ENCODE measurements at places on chromosomes 2 and 18.

- no peak for DNase-seq
These were observed 9.3 kb upstream of the RGPD4 start for GRCh38 chr2:107817378-107817777.

- DNase-seq = peak; percentile 51
These were observed 127.4 kb downstream of the VAPA start for GRCh38 chr18:10041180-10041579.

DNA sequence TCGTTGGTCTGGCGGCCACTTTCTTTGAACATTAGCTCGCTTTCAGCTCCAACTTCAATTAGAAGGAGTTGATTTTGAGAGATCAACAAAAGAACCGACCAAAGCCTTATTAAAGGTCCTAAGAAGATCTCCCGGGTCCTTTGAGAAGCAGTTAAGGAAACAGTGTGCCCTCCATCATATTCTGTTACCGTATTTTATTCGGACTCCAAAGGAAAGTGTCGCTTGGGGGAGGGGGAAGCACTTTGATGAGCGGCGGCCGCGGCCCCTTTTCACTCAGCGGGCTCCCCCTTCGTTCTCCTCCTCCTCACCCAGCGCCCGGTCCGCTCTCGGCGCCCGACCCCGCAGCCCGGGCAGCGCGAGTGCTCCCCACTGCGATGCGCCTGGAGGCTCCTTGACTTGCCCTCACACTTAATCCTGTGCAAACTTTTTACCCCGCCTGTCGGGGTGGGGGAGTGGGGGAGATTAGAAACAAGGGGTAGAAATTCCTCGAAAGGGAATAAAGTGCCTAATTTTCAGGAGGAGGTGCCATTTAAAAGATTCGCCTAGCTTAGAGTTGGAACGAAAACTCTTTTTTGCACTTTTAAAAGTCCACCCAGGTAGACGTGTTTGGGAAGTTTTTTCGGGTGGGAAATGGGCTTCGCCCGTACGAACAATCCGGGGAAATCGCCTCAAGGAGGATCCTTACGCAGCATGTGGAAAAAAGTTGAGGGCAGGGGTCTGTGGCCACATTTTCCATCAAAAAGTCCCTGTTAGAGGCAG lies 1.2 kb upstream of the OTX1 start:
- DNase-seq = no peak

DNA sequence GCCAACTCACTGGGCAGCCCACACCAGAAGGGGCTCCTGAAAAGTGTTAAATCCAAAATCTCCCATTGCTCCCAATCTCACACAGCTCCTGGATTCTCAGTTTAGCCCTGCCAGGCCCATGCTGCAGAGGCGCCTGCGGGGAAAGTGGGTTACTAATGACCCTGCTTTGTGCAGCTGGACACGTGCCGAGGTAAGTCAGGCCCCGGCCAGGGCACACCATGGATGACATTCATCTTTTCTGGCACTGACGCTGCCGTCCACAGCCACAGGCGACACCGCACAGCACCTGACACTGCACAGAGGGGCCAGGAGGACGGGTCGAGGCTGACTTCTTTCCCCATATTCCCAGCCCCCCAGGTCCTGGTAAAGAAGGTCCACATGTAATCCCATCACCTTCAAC lies 193.5 kb downstream of the EIPR1 start:
- DNase-seq = no peak

GRCh38 chr2:174353004-174353403 lies 18.2 kb downstream of the SP9 start:
- no peak for DNase-seq

- no peak for DNase-seq
These were observed 326.9 kb upstream of the UBE2E3 start for GRCh38 chr2:180653481-180653880.

DNA sequence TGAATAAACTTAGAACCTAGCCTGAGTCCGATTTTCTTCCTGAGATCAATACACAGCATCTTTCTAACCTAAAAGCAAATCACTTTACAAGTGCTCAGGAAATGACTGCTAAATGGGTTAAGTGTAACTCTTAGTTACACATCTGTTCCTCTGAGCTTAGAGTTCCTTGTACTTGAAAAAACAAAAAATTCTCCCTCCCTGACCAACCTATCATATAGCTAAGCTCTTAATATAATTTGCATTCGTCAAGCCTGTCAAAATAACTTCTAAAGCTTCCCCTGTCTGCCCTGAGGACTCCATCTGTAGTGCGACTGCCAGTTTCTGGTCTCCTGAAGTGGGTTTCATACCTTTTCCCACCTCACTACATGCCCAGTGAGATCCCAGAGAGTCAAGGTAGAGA lies 190.4 kb downstream of the NCK2 start:
- DNase-seq = no peak

GRCh38 chr2:150339951-150340350 lies 147.5 kb downstream of the RND3 start:
- no peak for DNase-seq

GRCh38 chr2:125397535-125398251 lies 1258.3 kb upstream of the GYPC start:
- no peak for DNase-seq

DNA sequence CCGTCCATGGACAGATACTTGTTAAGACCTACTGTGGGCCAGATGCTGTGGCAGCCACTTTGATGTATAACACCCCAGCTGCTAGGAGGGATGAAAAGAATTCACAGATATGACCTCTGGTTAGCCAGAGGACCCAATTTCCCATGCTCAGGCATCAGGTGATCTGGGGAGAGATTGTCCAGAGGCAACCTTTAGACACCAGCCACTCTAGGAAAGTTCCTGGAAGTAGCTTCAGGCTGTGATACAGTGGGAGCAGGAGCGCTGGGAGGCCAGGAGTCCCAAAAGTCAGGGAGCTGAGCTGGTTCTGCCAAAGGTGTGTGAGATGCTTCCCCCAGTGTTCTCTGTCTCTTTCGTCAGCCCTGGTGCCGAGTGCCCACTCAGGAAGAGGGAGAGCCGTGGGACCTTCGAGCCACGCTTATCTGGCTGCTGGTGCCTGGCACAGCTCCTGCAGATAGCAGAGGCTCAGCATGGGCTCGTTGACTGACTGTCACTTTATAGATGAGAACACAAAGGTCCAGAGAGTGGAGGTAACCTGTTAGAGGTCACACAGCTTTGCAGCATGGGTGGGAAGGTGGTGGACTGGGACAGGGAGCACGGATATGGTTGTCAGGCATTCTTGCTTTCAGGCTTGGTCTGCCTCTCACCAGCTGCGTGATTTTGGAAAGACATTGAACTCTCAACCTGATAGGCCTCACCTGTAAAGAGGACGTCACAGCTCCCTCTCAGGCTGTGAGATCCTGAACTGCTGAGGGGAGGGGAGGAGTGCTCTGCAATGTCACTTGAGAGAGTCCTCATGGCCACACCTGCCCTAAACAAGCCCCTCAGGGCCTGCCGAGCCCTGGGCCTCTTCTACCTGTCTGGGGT lies 7.8 kb upstream of the RALB start:
- no peak for DNase-seq

DNA sequence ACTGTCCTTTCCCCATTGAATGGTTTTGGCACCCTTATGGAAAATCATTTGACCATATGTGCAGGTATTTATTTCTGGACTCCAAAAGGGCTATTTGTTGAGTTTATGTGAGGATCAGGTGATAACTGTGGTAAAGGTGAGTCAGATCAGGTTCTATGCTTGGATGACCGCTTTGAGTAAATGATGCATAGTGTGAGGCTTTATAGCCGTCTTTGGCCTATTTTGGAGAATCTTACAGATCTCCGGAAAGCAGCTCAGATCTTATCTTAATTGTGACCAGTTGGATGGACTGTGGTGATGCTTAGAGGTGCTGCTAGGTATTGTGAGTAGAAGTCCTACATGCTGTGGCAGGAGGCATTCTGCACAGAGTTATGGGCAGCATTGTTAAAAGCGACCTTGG lies 126.2 kb downstream of the METTL8 start:
- DNase-seq = no peak

DNA sequence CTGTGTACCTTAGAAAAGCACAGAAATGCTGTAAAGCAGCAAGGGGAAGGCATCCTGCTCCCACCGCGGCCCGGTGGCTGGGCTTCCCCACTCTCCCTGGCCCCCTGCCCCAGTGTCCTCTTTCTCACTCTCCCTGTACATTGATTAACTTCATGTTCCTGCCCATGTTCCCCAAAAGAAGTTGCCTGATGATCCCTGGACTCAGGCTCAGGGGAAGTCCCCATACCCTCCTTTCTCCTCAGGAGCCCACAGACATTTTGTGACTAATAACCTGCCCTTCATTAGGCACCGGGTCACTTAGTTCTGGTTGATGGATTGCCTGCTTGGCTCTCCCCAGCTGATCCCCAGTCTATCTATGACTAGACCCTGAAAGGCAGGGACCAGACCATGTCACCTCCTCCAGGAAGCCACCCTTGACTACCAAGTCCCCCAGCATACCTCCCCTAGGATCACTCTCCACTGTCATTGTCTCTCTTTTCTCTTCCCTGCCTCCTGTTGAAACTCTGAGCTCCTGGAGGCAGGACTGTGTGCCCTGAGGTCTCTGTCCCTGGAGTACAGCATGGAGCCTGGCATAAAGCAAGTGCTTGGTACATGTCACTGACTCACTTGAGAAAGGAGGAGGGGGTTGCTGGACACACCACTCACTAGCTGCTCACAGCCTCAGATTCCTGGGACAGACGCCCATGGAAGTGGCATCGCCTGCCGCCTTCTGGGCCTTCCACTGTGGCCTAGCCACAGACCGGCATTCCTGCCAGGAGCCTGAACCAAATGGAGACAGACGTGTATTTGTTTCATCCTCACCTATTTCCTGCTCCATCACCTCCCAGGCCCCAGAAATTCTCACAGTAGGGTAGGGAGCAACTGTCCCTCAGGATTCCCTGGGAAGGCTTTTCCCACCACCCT lies 13.5 kb downstream of the MALL start:
- DNase-seq = no peak

DNA sequence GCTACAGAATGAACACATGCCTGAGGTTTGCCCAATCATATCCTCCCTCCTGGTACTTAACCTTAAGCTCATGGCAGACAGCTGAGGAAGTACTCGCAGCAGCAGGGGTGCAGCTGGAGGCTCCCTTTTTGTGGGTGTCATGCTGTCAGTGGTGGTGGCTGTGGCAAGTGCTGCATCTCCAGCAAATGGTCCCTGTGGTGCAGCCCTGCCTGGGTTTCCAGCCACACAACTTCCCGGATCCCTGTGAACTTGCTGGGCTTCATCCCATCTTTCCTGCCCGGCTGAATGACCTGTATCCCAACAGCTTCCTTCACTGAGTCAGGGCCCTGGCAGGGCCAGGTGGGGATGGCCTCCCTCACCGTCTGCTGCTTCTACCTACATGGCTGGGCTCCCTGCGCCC lies 5.0 kb downstream of the TMEM185B start:
- no peak for DNase-seq

DNA sequence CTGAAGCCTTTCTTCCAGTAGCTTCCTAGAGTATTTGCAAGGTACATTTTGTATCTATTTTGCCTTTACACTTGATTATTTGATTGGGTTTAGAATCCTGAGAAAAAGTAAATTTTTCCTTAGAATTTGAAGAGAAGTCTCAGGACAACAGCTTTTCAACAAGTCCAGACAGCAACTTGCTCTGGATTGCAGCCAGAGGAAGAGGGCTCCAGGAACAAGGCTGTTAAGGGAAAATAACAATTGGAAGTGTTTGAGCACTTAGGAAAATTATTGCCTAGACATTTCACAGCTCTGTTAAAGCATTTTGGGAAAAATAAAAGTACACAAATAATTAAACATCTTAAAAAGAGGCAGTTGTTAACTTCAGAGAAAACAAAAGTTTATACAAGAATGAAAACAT lies 58.3 kb upstream of the RAPGEF4 start:
- DNase-seq = no peak

- peak; percentile 95 for DNase-seq
These were observed 154.7 kb upstream of the HS6ST1 start for GRCh38 chr2:128473175-128474035.

DNA sequence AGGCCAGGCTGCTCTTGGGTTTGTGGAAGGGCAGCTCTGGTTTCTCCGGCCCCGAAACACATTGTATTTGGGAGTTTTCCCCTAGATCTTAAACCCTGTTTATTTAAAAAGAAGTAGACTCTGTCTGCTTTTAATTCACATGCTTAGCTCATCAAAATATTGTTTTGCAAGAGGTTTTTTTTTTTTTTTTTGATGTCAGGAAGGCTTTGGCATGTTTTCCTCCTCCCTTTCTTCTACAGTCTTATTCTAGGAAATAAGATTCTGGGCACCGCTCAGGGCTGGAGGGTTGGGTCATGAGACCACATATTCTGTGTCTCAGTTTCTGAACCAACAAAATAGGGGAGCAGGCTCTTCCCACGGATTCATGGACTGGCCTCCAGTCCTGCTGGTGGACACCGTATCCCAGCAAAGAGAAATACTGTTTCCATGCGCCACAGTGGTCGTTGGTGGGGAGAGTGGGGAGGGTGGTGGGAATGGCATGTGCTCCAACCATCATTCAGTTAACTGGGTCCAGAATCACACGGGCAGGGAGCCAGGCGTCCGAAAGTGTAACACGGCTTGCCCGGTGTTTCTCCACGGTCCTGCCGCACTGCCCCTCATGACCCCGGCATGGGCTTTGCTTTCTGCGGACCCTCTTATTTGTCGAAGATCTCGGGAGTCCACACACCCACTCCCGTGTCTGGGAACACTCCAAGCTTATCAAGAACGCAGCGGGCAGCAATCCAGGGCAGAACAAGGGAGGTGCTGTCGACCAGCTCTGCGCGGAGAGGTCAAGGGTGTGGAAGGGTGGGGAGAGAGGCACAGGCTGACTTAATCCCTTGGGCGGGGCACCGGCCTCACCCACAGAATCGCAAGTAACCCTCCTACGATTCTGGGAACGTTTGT lies 176.7 kb downstream of the GLI2 start:
- DNase-seq = peak; percentile 58

DNA sequence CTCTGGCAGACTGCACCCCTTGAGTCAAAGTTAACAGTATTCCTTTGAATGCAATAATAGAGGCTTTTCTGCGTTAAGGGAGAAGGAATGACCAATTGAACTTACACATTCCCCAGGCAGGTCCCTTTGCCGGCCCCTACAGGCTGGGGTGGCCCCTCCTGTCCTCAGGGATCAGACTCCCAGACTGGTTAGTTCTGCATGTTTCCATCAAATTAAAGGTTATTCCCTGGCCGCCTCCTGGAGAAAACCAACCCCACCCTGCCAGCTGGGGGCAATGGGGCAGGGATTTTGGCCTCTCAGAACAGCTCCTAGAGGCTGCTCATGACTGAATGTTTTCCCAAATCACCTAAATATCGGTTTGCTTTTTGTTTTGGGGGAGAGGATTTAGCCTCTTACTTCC lies 199.6 kb downstream of the MGAT5 start:
- DNase-seq = no peak

- peak; percentile 68 for DNase-seq
These were observed 91.7 kb upstream of the MMADHC start for GRCh38 chr2:149679286-149679685.

- no peak for DNase-seq
These were observed 217.0 kb downstream of the CMPK2 start for GRCh38 chr2:6648596-6649247.
